ENCODE measurements at places on chromosomes 16 and 17.

DNA sequence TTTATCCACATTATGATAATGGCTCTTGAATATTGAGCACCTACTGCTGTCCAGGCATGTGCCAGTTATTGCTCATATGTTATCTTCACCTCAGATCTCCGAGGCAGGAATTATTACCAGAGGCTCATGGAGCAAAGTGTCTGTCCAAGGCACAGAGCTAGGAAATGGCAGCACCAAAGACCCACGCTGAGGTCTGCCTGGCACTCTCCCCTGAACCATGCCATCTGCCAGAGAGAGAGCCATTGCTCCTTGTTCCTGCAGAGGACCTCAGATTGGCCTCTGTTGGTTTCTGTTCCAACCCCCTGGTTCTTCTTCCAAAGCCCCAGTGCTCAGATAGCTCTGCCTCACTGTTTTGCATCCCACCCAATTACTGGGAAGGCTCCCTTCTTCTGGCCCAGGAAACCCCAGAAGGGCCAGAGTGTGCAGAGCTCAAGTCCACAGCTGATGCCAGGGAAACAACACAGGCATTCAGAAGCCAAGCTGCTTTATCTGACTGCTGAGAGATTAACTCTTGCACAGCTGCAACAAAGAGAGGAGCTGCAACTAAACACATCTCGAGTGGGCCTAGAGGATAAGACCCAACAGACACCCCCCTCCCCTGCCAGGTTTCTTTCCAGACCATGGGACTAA, 5.9 kb downstream of the ASIC2 start:
- no peak for DNase-seq

- DNase-seq: no peak
These were observed 3.2 kb downstream of the NDE1 start for GRCh38 chr16:15653227-15653626.

DNA sequence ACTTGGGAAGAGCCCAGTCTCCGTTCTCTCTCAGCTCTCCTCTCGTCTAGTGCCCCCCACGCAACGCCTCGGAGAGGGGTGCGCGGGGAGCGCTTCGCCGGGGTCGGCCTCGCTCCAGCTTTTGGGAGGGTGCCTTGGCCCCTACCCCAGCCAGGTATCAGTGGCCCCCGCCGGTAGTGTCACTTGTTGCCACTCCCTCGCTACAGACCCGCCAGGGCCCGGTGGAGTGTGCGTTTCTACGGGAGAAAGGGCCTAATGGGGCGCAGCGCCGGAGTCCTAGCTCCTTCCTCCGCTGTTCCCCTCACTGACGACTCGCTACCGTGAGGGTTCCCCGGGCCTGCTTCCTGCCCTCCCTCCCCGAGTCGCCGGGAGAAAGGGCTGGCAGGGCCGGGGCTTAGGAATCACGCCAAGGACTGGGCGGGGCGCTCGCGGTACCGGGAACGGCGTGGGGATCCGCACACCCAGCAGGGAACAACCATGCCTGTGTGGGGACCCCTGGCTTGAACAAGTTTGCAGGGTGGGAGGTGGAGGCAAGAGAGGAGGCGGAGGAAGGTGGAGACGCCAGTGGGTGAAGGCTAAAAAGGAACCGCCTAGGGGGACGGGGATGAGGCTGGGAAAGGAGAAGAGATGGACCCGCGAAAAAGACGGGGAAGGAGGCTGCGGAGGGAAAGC, 997 bp upstream of the CDH11 start:
- no peak for DNase-seq

- peak; percentile 56 for DNase-seq
These were observed 138.8 kb downstream of the PRKCA start for GRCh38 chr17:66441101-66441661.

GRCh38 chr16:67283826-67284555, 4.7 kb downstream of the PLEKHG4 start:
- DNase-seq: no peak

DNA sequence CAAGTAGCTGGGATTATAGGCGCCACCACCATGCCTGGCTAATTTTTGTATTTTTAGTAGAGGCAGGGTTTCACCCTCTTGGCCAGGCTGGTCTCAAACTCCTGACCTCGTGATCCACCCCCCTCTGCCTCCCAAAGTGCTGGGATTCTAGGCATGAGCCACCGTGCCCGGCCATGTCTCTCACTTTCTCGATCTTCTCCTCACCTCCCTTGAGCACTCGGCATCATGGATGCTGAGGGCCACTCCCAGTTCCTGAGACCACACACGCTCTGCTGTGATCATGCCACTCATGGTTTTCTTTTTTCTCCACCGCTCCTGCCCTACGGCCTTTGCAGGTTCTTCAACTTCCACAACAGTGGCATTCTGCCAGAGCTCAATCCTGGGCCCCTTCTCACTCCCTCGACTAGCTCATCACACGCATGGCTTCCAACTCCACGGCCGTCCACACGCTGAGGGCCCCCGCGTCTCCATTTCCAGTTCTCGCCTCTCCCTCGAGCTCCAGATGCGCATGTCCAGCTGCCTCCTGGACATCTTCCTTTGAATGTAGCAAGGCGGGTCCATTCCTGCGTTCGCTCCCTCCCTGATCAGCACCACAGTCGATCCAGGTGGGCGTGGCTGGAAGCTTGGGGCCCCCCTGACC, 5.5 kb upstream of the NCBP3 start:
- DNase-seq: no peak

GRCh38 chr16:72508191-72508590, 336.2 kb upstream of the PMFBP1 start:
- DNase-seq: no peak

DNA sequence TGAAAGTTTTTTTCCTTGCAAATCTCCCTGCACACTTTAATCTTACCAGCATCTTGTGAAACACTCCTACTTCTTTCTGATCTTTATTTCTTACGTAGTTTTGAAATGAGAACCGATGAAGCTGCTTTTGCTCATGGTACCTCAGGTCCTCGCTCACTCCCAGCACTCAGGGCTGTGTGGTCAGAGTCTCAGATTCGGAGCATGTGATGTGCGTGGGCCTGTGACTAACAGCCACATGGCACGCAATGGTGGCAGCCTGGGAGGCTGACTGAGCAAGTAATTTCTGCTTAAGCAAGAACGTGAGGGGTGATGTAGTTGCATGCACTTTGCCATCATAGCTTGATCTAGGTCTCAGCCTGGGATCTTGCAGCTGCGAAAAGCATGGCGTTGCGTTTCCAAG, 624.3 kb downstream of the MAF start:
- DNase-seq: no peak

DNA sequence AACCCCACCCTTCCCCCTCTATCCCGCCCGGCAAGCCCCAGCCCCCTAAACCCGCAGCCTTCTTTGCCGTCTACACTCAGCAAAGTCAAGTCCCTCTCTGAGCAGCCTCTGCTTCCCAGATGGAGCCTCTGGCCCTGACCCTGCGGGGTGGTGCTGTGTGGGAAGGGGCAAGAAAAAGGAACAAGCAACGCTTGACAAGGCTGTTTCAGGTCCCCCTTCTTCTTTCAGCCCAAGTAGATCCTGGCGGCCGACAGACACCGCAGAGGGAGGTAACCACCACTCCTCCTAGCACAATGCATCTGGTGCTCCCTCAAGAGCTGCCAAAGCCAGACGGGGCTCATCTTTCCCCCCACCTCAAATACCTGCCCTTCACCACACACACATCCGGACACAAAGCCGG, 178.3 kb downstream of the ENGASE start:
- no peak for DNase-seq

DNA sequence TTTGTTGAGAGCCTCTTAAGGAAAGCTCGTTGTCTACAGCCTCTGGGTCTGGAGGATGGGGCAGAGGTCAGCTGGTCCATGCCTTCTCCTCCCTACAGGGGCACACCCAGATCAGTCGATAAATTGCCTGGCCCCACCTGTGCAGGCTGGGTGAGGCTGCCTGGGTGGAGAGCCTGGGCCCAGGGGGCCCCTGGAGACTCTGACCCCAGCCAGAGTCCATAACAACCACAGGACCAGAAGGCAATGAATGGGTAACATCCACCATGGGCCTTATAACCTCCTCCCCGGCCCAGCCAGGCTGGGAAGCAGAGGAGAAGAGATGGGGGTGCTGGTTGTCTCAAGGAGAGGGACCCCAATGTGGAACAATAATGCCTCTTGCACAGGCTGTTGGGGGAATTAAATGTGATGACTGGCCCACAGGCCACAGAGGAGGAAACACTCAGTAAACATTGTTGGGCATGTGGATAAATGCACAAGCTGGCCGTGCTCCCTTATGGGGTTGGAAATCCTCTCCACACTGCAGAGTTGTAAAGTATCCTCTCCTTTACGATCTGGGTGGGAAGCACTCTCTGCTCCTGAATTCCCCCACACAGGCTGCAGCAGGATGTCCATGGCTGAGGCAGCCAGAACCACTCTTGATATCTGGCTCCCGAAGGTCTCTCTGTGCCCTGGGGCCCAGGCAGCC, 56.7 kb upstream of the TOB1 start:
- DNase-seq: no peak

- DNase-seq: peak; percentile 78
These were observed 2.0 kb downstream of the P2RX1 start for GRCh38 chr17:3914312-3914670.

GRCh38 chr17:58378733-58379510, 26.9 kb upstream of the SUPT4H1 start:
- no peak for DNase-seq

GRCh38 chr16:21997697-21998480, 3.0 kb downstream of the PDZD9 start:
- DNase-seq: no peak

DNA sequence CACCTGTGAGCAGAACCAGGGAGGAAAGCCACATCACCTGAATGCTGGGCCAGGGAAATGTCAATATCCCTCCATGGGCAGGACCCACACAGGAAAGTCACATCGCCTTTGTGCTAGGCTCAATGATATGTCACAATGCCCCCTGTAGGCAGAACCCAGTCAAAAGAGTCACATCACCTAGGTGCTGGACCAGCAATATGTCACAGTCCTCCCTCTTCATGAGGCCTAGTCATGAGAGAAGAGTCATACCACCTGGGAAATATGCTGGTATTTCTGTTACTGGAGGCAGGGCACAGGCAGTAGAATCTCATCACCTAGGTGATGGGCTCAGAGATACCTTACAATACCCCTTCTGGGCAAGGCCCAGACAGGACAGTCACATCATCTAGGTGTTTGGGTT, 1843.4 kb downstream of the TP53TG3F start:
- DNase-seq: no peak

GRCh38 chr17:8164815-8165131, 2.0 kb upstream of the VAMP2 start:
- no peak for DNase-seq

GRCh38 chr17:73949903-73950592, 253.4 kb upstream of the RPL38 start:
- DNase-seq: no peak

GRCh38 chr17:81026266-81027036, 8.5 kb upstream of the BAIAP2 start:
- DNase-seq: no peak

DNA sequence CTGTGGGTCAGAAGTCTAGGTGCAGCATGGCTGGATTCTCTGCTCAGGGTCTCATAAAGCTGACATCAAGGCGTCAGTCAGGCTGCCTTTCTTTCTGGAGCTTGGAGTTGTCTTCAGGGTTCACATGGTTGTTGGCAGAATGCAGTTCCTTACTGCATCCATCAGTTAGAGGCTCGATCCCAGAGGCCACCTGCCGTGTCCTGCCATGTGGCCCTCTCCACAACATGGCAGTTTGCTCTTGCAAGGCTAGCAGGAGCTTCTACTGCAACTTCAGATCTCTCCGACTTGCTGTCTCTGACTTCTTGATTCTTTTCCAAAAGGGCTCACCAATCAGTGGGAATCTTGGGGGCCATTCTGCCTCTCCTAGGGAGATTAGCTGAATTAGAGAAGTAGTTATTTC, 11.9 kb downstream of the PITPNC1 start:
- DNase-seq: no peak

DNA sequence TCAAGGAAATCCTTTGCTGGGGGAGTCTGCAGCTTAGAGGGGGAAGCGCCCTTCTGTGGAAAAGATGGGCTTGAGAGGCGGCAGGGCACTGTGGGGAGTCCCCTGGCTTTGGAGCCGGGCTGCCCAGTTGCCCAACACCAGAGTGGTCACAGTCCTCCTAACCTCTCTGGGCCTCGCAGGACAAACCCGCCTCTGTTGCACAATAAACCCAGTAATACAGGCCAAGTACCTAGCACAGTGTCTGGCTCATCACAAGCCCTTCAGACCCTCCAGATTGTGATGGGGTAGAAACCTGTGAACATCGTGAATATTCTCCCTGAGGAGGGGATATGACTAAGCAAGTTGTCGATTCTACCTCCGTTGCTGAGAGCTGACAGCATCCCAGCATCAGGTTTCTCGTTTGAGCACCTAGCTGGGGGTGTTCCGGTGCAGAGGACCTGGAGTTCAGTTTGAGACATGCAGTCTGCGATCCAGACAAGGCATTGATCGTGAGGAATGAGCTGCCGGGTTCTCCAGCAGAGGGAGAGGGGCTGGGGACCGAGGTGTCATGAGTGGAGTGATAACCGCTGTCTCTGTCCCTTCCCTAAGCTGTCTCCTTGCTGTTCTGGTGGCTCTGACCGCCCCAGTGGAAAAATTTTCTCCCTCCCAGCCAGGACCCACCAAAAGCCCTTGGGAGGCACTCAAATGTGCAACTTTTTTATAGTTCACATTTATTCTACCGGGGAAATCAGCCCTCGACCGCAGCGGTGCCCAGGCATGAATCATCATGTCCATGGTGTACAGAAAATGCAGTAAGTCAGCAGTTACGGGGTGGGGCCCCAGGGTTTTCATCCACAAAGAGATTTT, 161.9 kb downstream of the WSCD1 start:
- DNase-seq: no peak

GRCh38 chr17:7346761-7347614, 5.0 kb upstream of the KCTD11 start:
- no peak for DNase-seq

- DNase-seq: no peak
These were observed 182.4 kb downstream of the TOX3 start for GRCh38 chr16:52364500-52364899.

DNA sequence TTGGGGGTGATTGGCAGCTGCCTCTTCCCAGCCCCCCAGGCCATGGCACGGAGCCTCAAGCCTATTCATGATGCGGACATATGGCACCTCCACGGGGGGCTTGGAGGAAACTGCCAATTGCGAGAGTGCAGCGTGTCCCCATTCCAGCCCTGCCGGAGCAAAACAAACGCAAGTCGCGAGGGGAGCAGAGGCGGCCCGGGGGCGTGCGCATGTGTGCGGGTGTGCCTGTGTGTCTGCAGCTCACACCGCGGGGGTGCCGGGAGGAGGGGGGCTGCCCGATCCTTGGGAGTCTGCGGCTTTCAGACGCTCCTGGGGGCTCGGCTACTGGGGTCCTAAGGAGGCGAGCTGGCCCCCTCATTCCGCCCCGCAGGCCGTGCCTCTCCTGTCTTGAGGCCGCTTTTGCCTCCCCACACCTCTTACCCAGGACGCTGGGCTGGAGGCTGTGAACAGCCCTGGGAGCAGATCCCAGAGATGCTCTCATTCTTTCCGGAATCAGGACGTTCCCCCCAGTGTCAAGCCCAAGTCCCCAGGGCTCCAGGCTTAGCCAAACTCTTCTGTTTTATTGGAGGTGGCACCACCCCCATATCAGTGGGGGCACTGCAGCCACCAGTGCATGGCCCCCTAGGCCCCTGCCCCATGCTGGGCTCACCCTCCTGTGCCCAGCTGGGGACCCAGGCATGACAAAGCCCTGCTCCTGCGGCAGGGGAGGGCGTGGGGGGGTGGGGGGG, 29.1 kb downstream of the ENDOV start:
- DNase-seq: no peak

Data from GM06990 (cell line).